ENCODE measurements at places on chromosomes 11 and 22. TPM values are rescaled to one million over a fixed set of nuclear protein-coding genes. Genes with fewer than 3 reads are reported as not detected.

Gene BBS1
- 14.7 TPM for total RNA-seq

Gene NPTXR
- total RNA-seq = 1.8 TPM

Gene SULT4A1
- total RNA-seq = not detected

Gene SDHD
- total RNA-seq = 188 TPM

Gene RAG1
- total RNA-seq = 0.10 TPM

Gene OR51B5
- 0.64 TPM for total RNA-seq

Gene VPREB1
- total RNA-seq = not detected

Gene ZFTA
- total RNA-seq = 8.6 TPM

Gene TRIM29
- total RNA-seq = not detected

Gene TMEM191C
- 0.30 TPM for total RNA-seq

Gene SLC15A3
- total RNA-seq = not detected

Gene SGSM1
- not detected for total RNA-seq

Gene OOSP4B
- not detected for total RNA-seq

GRCh38 chr11:5865826-5866225, 8.3 kb upstream of the OR52E8 start:
- no peak for DNase-seq

DNA sequence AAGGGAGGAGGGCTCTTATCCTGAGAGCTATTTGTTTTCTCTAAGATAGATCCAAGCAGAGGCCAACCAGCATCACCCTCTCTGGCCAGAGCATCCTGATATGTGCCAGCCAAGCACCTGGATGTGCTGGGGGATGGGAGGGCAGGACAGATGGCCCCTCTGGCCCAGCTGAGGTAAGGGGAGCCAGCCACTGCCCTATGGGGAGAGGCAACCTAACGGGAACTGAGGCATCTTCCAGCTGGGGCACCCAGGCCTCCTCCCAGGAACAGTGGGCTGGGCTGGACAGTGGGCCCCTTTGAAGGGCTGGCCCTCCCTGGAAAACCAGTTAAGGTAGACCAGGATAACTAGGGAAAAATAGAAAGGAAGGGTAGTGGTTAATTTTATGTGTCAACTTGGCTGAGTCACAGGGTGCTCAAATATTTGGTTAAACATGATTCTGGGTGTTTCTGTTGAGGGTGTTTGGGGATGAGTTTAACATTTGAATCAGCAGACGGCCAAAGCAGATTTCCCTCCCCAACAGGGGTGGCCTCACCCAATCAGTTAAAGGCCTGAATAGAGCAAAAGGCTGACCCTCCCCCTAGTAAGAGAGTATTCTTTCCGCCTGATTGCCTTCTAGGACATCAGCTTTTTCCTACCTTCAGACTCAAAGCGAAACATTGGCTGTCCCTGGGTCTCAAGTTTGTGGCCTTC, 595.1 kb downstream of the BUD13 start:
- DNase-seq = no peak

GRCh38 chr22:28019360-28019759, 100.3 kb upstream of the PITPNB start:
- peak; percentile 56 for DNase-seq

DNA sequence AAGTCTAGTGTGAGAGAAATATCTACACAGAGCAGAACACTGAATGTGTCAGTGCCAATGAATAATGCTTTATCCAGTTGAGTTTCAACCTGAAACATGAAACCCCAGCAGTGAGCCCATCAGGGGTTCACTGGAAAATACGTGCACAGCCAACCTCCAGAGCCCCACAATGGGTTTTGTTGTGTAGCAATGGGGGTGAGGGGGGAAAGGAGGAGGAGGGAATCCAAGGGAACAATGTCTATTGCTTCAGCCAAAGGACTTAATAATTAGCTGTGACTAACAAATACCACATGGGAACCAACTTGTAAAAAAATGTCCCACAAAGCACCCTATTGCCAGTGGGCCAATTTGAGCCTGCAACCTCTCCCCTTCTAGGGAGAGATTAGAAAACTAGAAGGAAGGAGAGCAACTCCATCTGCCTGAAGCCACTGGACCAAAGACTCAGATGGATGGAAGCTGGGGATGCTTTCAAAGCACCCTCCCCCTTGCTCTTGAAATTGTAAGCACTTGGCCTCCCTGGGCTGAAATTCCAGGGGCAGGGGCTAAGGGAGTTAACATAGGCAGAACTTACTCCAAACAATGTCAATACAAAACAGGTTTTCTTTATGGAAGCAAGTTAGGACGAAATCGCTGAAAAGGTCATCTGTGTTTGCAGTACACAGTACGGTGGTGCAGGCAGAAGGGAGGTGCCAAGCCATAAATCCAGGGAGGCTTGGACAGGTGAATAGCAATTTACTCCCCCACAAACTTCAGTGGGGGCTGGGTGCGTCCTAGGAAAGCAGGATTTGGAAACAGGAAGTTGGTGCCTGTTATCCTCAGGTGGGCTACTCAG, 99.8 kb downstream of the ARL14EP start:
- no peak for DNase-seq

DNA sequence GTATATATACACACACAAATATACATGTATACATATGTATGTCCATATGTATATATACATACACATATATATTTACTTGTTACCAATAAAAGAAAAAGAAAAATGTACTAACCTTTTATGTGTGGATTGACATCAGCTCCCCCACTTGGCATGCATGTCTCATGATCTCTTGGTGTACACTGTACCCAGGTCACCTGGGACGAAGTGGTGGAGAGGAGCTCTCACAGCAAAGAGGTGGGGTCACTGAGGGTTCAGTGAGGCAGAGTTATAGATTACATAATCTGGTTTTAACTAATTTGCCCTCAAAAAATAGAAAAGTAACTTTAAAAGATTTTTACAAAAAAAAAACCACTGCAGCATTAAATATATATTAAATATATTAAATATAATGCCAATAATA, 15.5 kb upstream of the USP47 start:
- no peak for DNase-seq

GRCh38 chr11:81496601-81497000, 1237.1 kb downstream of the FAM181B start:
- DNase-seq = no peak

DNA sequence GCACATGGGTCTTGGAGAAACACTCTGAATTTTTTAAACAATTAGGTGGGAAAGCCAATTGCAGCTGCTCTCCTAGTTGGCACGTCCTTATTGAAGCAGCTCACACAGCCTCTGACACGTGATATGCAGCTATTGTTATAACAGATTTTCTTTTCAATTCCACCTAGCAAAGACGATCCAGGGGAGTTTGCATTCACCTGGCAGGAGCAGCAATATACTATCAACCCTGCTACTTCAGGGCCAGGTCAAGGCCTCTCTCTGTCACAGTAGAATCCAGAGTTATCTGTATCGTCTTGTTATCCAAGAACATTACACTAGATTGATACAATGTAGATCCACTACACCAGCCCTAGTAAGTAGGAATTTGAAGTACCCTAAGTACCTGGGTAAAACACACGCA, 8.3 kb downstream of the KRTAP5-11 start:
- no peak for DNase-seq

GRCh38 chr22:23124611-23125511, 16.9 kb downstream of the RSPH14 start:
- no peak for DNase-seq

GRCh38 chr22:43263645-43264514, 76.9 kb upstream of the TTLL12 start:
- DNase-seq = no peak

GRCh38 chr11:112777283-112777751, 183.9 kb upstream of the NCAM1 start:
- no peak for DNase-seq

DNA sequence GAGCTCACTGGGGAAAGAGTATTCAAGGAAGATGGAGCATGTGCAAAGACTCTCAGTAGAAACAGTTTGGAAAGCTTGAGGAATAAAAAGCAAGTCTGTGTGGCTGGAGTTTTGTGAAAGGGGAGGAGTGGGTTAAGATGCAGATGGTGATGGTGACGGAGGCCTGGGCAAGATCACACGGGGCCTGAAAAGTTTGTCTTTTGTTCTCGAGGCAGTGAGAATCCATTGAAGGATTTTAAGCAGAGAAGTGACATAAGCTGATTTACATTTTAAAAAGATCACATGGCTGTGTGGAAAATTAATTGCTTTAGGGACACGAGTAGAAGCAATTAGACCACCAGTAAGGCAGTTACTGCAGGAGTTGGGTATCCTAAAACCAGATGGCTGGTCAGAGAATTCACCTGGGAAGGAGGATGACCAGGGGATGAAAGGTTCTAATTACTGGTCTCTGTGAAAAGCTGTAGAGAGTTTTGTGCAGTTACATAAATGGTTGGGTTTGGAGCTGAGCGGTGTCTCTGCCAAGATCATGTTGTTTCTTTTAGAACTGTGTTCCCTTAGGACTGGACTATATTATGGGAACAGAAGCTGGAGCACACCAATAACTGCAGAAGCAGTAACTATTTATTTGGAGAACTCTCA, 7.1 kb downstream of the RRP8 start:
- DNase-seq = no peak

GRCh38 chr11:114132944-114133394, 73.5 kb downstream of the ZBTB16 start:
- DNase-seq = peak; percentile 71

DNA sequence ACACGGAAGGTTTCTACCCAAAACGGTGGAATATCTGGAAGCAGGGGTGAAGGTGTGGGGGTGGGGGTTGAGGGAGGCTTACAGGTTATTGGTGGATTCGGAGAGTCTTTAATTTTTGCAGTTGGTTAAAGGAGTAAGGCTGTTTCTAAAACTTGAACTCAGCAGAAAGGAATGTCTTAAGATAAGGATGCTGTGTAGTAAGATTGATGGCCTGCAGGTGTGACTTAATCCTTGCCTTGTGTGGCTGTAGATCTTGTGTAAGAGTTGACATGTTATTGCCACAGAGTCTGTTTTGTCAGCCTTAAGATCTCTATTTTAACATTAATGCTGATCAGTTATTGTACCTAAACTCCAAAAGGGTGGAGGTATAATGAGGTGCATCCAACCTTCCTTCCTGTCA, 16.4 kb upstream of the OR6M1 start:
- DNase-seq = no peak

- DNase-seq = peak; percentile 7
These were observed 115.8 kb upstream of the THY1 start for GRCh38 chr11:119538753-119539152.

DNA sequence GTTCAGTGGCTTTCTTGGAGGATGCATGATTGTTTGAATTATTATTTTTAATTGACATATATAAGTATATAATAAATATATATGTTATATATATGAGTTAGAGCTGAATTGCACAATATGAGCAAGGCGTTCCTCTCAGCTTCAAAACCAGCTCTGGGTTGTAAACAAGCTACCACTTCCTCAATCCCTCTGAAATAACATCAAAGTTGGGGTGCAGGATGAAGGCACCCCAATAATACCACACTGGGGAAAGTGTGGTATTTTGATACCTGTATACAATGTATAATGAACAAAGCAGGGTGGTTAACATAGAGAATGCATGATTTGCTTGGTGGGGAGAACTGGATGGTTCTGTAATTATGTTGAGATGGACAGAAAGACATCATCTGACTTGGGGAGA, 1.7 kb upstream of the SORL1 start:
- DNase-seq = no peak

GRCh38 chr11:31779374-31779791, 31.7 kb downstream of the PAX6 start:
- peak; percentile 45 for DNase-seq

DNA sequence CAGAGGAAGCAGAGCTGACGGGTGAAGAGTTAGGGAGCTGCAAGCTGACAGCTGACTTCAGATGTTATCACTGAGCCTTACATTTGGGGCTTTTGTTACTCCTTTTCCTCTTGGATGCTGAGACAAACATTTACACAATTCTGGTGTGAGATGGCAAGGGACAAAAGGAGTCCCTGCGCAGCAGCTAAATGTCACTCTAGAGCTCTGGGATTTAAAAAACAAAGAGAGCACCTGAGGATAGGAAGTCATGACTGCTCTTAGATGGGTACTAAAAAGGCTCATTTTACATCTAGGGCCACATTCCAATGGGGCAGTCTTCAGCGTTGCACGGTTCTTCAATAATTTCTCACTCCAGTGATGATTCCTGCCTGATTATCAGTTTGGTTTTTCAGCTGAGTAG, 204.5 kb downstream of the RAB38 start:
- no peak for DNase-seq

DNA sequence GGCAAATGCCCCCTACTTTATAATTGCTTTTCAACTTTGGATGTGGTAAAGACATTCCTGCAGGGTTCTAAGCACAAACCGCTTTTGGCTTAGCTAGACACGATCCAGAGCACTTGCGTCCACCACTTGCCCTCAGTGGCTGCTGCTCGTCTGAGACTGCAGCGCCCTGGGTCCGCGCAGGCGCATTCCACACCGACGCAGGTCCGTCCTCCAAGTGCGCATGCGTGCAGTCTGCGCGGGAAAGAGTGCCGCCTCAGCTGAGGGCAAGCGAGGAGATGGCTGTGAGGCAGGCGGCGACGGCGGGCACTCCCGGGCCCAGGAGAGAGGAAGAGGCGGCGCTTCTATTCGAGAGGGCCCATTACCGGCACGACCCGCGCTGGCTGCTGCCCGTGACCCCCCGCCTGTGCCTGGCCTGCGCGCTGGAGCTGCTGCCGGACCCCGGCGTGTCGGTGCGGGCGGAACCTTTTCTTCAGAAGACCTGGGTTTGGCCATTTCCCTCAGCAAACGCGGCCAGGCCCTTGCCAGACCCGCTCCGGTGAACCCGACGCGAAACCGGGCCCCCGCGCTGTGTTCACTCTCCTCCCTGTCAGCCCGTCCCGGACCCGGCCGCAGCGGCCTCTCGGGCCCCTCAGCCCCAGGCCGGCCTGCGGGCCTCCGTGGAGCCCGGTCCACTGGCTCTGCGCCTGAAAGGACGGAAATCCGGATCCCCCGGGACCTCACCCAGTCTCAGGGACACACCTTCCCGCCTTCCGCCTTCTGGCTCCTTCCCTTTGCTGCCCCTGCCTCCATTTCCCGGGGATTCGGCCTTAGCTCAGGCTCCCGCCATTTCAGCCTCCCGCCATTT, at the start of gene MEI1:
Gene MEI1, plus strand, starts transcription at position 240 of the 844 bp plus-strand sequence. Its CDS starts 36 bp downstream, at position 276.
- DNase-seq = no peak

DNA sequence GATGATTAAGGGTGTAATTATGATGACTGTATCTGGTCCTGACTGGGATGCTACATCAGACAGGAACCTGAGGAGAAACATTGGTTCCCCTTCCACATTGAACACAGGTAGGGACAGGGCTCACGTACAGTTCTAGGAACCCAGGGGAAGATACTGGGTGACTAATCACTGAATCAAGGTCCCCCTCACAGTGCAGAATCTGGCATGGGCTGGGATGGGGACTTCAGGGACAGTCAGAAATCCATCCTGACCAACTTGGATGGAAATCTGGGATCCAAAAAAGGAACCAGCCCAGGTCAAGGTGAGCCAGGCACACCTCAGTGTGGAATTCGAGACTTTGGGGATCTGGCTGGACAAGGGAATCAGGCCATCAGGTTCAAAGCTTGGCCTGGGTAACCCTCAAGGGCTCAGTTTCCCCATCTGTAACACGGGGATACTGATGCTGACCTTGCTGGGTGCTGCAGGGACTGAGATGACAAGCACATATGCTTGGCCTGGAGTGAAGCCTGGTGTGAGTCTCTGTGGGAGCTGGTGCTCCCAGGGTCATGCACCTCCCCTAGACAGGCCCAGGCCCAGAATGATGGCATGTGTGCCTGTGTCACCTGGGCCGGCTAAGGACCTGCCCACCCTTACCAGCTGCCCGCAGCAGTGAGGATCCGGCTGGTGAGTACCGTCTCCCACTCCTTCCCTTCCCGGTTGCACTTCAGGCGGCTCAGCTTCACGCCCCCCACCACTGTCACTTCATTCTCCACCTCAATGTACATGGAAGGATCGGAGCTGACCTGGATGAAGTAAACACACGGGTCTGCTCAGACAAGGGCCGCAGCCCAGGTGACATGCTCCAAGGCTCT, 67.4 kb upstream of the CLTCL1 start:
- DNase-seq = no peak

- no peak for DNase-seq
These were observed 9.3 kb upstream of the MIAT start for GRCh38 chr22:26648011-26648497.

Data from MG63 (cell line).